A549 (cell line): ENCODE measurements at places on chromosomes 2 and 18. TPM values are rescaled to one million over a fixed set of nuclear protein-coding genes. Genes with fewer than 3 reads are reported as not detected.

The HOXD8 gene
- 3.5 to 3.9 TPM (median 3.8 TPM) in 3 replicates for polyA plus RNA-seq

The GPR75 gene
- 1.4 to 1.9 TPM (median 1.6 TPM) in 3 replicates for polyA plus RNA-seq

The SNORC gene
- 7.0 to 8.4 TPM (median 7.2 TPM) in 3 replicates for polyA plus RNA-seq

The ACADL gene
- polyA plus RNA-seq: not detected in 3 replicates

The ZC3H6 gene
- 0.33 to 0.75 TPM (median 0.59 TPM) in 3 replicates for polyA plus RNA-seq

DNA sequence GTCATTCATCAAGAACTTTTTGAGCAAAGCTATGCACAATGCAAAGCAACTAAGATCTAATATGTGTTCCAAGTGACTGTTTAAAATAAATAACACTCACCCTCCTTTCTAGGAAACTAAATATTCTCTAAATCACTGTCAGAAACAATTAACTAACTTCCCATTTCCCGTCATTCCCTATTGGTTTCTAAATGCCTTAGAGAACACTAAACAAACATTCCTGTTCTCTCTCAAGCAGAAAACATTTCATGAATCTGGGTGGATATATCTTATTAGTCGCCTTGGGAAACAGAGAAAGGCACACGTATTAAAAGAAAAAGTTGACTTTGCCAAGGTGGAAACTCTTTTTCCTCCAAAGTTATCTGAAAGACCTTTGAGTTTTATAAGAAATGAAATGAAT lies 735.2 kb downstream of the MBD2 start:
- no peak for DNase-seq

DNA sequence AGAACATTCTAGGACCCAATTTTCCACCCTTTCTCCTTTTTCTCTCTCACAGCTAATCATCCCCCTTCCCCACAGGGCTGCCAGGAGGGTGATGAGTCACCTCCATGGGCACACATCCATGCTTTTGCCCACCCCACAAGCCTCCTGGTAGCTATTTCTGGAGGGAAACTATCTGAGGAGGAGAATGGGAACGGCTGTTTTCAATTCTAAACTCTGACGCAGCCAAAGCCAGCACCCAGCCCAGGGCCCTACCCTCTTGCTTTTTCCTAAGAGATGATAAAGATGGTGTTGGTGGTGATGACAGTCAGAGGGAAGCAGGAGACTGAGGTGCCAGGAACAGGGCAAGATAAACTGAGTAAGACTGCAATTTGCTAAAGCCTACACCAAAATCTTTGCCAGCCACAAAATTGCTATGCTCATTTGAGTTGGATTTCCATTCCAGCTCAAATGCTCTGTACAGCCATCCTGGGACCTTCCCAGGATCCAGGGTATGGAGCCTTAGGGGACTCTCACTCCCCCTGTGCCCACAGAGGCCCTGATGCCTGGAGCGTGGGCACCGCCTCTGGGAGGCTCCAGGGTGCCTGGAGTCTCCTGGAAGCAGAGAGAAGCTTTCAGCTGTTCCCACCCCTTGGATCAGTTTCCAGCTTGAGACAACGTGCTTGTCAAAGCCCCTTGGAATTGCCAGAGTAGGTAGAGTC lies 62.0 kb upstream of the FZD7 start:
- no peak for DNase-seq

- DNase-seq: no peak
Observed at GRCh38 chr18:25533218-25533617, 181.3 kb upstream of the ZNF521 start.

DNA sequence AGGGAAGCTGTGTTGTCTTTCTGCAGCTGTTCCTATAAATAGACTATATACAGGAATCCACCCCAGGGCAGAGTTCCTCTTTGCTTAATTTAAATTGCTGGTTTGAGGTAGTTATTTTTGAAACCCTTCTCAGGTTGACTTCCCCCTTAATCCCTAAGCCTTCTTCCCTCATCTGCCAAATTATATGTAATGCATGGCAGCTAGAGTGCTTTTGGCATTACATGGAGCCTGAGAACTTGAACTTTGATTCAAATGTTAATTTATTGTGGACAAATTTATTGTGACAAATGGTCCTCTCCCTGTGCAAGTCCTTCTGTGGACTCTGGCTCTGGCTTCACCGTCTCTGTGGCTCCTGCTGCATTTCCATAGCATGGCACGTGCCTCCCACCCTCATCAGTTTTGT lies 29.2 kb downstream of the MYO1B start:
- no peak for DNase-seq

DNA sequence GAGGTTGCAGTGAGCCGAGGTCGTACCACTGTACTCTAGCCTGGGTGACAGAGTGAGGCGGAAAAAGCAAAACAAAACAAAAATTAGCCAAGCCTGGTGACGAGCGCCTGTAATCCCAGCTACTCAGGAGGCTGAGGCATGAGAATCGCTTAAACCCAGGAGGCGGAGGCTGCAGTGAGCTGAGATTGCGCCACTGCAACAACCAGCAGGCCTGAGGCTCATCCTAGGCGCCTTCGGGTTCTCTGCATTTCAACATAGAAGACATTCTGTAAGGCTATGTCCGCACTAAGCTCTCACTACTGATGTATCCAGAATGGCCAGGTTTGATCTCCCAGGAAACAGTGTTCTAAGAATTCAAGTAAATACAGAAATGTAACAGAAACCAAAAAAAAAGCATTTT lies 23.5 kb downstream of the PTPN2 start:
- no peak for DNase-seq

DNA sequence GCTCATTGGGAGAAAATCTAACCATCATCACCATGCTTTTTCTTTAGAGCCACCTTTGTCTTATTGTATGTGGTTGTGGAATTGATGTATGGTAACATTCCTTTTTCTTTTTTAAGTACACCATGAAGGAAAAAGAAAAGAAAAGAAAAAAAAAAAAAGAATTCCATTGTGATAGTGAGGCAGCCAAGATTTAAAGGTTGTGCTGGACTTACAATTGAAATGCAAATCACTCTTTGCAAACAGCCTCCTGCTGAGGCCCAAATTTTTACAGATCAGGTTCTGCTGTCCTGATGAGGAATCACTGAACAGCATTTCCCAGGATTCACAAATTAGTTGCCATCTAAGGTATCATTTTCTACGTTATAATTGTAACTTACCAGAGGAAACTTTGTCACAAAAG lies 1101.0 kb upstream of the FANCL start:
- no peak for DNase-seq

- DNase-seq: no peak
Observed at GRCh38 chr2:132929786-132930185, 259.8 kb upstream of the LYPD1 start.
